ENCODE measurements at places on chromosomes 1 and 21.

DNA sequence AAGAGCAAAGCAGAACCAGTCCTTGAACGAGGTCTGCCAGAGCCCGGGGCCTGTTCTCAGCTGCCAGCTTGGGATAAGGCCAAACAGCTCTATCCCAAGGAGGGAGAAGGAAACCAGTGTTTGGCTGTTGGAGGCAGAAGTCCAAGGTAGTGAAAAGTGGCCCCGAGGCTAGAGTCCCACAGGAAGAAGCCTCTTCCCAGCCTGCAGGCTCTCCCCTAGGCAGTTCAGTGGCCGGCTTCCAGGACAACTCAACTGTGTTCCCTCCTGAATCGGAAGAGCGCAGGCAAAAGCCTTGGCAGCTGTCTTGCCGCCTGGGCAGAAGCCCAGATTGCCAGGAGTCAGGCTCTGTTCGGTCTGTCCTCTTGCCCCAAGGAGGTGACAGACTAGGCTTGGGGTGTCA lies 19.3 kb downstream of the QSOX1 start:
- DNase-seq: peak; percentile 90

DNA sequence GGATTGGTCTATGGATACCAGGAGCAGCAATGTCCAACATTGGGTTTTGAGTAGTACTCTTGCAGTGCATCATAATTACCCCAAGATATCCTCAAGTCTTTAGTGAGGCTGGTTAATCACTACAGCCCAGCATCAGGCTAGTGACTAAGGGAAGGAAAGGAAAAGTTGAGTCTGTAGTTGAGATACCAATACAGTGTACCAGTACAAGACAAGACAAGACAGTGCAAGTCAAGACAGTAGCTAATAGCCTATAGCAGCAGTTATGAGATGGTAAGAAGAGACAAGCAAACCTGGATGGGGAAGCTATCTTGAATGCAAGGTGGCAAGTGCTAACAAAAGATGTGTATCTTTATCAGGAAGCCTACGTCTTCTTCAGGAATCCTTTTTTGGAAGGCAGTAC lies 13.3 kb upstream of the GNG12 start:
- no peak for DNase-seq

DNA sequence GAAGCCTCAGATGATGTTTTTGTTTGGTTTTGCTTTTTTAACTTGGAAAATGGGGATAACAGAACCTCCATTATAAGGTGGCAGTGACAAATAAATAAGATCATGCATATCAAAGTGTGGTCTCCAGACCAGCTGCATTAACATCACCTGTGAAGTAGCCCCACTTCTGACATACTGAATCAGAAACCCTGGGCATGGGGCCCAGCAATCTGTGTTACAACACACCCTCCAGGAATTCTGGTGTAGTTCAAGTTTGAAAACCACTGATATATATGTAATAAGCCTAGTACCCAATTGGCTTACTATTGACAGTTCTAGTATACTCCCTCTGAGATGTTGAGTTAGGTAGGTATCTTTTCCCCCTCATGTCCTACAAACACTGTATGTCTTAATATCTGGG lies 24.1 kb upstream of the RNF19B start:
- DNase-seq: no peak

- DNase-seq: no peak
Measured at GRCh38 chr1:226107471-226108460, 45.2 kb downstream of the H3-3A start.

DNA sequence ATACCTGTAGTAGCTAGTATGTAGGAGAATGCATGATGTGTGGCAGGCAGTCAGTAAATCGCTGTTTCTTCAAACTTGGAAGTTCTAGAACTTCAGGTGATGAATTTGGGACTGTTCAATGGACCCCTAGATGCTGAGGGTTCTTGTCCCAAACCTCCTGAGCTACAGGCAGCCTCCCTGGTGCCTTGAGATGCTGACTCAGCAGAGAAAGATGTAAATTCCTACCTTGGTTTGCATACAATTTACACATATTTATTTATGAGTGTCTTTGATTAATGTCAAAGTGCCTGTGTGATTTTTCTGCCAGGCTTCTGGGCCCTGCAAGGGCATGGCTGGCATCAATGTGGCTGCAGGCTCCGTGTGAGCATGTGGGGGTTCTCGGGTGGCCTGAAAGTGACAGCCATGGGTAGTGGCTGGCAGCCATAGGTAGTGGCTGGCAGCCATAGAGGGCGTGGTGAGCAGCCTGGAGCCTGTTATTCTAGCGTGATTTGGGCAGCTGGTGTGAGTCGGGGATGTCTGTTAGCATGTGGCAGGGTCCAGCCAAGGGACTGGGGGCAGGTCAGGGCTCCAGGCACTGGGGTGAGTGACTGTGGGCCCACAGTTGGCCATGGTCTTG lies 13.2 kb upstream of the POU3F1 start:
- no peak for DNase-seq

DNA sequence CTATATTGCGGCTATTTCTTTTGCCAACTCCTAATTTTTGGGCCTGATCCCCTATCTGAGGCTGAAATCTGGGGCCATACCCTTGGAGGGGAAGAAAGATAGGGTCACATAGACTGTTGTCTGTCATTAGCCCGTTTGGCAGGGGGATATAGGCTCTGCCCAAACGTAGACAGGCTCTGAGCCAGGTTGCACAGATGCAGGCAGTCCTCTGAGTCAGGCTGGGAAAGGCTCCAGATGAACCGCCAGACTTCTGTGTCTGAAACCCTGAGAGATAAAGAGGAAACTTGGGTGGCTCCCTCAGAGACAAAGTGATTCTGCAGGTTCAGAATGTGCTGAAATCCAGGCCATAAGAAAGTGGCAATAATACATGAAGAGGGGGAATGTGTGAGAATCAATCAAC lies 4.0 kb upstream of the CAP1 start:
- no peak for DNase-seq

DNA sequence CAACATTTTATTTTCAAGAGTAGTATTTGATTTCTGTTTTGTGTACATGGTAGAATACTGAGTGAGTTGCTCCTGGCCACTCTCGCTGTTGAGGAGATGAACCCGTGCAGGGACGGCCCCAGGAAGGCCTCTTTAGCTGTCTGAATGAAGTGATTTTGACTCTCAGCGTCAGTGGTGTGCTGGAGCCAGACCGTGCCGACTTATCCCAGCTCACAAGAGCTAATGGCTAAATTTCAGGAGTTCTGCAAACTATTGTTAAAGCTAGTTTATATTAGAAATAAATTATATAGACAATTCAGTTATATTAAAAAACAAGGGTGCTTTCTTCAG lies 111.2 kb upstream of the KIF26B start:
- no peak for DNase-seq

- no peak for DNase-seq
Measured at GRCh38 chr1:93623875-93624274, 57.8 kb downstream of the BCAR3 start.

GRCh38 chr1:157431751-157432150 lies 120.6 kb downstream of the FCRL5 start:
- DNase-seq: no peak

- no peak for DNase-seq
Measured at GRCh38 chr1:77686796-77687518, 4.5 kb upstream of the ZZZ3 start.

- no peak for DNase-seq
Measured at GRCh38 chr21:33113131-33113530, 43.2 kb downstream of the OLIG1 start.

- DNase-seq: no peak
Measured at GRCh38 chr1:60470246-60470645, 396.7 kb upstream of the C1orf87 start.

DNA sequence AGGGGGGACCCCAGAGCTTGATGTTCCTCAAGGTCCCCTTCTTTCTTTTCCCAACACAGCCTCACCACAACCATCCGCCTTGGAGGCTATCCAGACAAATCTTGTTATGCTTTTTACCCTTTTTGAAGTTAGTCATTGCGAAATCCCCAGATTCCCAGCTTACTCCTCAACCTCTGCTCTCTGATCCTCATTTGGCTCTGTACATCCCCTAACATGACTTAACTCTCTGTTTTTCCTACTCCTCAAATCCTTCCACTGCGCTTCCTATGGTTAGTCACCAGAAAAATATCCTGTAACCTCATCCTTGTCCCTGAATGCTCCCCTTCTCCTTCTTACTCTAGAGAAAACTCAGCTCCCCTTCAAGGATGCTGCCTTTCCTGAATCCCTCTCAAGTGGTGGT lies 189.1 kb upstream of the POU3F1 start:
- DNase-seq: no peak

DNA sequence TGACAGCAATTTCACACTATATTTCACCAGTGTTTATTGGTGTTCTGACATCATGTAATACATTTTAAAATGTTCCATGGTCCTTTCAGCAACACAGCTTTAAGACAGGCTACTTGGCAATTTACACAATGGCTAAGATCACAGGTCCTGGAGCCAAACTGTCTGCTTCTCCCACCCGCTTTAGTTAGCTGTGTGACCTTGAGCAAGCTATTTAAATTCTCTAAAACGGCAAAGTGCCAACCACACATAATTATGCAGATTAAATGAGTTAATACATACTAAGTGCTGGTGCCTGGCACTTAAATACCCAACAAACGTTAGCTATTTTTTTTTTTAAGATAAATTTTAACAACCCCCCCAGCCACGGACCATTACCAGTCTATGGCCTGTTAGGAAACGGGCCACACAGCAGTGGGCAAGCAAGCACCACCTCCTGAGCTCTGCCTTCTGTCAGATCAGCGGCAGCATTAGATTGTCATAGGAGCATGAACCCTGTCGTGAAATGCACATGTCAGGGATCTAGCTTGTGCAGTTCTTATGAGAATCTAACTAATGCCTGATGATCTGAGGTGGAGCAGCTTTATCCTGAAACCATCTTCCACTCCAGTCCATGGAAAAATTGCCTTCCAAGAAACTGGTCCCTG lies 26.9 kb downstream of the SOD1 start:
- DNase-seq: no peak

GRCh38 chr1:204074274-204075138 lies 1.6 kb downstream of the SOX13 start:
- DNase-seq: peak; percentile 92

DNA sequence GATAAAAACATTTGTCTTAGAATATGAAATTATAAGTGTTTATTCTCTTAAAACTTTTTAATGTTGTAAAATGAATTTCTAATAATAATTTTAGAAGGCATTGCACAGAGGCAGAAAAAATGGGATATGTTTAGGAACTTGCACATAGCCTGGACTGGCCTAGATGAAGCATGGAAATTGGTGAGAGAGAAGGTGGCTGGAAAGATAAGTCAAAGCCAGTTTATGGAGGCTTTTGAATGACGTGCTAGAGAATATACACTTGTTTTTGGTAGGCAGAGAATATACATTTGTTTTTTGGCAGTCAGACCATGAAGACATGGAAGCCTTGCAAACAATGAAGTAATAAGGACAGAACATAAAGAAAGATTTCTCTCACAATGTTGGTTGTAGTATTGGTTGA lies 2.3 kb upstream of the C4BPA start:
- DNase-seq: no peak

DNA sequence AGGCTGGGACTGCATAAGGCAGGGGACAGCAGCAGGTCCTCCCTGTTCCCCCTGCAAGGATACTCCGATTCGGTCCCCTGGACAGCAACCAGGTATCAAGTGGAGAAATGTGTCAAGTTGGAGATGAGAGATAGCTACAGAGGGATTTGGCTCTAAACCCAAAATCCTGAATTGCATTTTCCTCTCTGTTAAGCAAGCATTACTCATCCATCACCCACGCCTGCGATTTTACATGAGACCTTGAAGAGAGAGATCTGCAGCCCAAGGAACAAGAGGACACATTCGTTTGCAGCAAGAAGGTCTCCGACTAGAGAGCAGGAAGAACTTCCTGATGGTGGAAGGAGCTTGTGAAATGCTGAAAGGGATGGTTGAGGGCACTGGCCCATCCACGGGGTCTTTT lies 21.9 kb downstream of the SYT2 start:
- no peak for DNase-seq

DNA sequence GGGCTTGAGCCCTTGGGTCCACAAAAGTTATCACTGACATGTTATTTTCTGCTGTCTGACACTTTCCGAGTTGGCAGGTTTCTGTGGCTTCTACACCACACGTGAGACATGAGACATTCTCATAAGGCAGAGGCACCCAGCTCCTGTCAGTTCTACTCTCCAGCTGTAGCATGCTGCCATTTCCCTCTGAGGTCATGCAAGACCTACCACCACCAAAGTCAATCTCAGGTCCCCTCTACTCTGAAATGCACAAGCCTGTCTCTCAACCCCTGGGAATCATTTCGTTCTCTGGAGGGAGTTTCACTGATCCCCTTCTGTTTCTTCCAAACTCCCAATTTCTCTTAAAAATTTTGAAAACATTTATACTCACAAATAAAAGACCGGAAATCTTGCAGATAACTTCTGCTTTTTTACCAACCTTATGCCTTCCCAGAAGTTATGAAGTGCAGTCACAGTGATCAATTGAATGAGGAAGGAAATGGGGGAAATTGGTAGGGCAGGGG lies 39.5 kb upstream of the CR2 start:
- no peak for DNase-seq

DNA sequence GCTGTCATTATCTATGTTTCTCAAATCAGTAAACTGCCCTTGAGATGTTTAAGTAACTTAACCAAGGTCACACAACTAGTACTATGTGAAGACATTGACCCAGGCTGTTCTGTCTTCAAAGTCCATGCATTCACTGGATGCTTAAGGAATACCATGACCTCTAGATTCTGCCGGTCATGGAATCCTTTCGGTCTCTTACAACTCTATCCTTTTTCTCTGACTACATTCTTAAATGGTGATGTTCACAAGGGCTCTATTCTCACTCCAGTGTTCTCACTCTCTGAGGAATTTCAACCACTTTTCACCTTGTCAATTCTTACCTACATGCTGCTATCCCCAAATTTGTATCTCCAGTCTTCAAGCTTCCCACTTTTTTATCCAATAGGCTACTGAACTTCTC lies 15.2 kb downstream of the CRYZ start:
- DNase-seq: no peak

DNA sequence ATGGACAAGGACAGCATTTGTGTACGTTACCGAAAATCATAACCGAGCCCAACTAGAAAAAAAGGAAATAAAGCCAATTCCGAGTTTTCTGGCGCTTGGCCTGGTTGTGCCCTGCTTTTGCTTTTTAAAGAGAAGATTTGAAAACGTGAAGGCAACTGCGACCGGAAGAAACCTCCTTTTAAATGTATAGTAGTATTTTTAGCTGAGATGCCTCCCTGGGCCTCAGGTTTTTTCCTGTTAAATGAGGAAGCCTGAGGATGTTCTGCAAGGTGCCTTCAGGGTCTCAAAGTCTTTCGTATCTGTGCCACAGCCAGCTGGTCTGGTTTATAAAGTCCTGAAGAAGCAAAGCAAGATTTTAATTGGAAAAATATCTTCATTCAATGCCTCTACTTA lies 371 bp upstream of the ODF2L start:
- no peak for DNase-seq

- no peak for DNase-seq
Measured at GRCh38 chr1:234219711-234220110, 153.5 kb upstream of the COA6 start.

DNA sequence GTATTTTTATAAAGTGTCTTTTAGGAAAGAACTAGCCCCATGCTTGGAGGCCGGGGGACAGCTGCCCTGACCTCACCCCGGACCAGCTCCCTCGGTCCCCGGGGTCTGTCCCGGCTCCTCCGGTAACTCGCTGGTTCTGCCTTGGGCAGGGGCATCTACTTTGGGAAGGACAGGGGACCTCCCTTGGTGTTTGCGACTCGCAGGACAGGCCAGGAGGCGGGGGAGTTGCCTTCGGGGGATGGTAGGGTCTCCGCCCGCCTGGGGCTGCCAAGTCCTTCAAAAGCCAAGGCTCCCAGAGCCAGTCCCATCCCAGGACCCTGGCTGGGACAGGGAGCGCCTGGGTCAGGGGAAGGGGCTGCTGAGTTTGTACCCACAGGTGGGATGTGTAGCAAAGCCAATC lies 157.9 kb downstream of the PEX14 start:
- no peak for DNase-seq
